ENCODE measurements at places on chromosomes 12 and 14.
A peak's percentile ranks its signal among the peaks of the same experiment; 100 is the strongest.

DNA sequence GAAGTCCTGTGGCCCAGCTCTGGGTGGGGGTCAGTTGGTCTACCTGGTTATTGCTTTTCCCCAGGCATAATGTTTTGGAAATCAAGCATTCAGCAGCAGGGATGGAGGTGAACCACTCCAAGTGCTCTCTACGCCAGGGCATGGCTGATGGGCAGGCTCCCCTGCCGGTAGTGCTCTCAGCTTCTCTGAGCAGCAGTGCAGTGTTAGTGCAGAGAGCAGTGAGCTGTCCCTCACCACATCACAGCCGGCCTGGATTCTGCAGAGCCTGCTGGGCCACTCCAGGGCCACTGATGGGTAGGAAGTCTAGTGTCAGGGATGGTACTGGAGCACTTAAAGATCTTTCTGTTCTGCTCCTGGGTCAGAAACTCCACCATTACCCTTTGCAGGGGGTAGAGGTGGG is 151.1 kb downstream of the CALM1 start:
- no peak for DNase-seq

GRCh38 chr12:89789862-89790261 is 81.2 kb upstream of the ATP2B1 start:
- peak; percentile 28 for DNase-seq

- DNase-seq = no peak
These were observed 202.2 kb downstream of the KTN1 start for GRCh38 chr14:55782166-55782565.

DNA sequence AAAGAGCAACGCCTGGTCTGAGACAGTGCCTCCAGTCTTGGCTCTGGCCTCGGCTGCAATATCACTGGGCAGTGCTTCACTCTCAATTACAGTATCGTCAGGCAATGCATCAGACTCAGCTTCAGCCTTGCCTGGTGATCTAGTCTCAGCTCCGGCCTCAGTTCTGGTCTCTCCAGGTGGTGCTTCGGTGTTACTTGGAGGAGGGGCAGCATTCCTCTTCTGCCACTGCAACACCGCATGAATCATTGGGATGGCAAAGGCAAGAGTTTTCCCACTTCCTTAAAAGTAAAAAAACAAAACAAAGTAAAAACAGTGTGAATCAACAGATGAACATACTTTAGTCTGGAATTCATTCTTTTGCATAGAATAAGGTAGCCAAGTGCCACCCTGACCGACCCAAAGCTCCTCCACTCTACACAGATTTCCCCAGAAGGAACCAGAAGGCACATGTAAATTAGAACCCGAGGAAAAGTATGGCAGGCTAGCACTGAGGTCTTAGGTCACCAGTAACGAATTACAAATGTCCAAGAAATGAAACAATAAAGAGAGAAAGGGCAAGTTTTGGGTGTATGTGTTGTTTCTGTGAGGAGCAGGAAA is 18.6 kb downstream of the DDX24 start:
- peak; percentile 65 for DNase-seq

- DNase-seq = no peak
These were observed 242.1 kb downstream of the CHST11 start for GRCh38 chr12:104698871-104699270.

DNA sequence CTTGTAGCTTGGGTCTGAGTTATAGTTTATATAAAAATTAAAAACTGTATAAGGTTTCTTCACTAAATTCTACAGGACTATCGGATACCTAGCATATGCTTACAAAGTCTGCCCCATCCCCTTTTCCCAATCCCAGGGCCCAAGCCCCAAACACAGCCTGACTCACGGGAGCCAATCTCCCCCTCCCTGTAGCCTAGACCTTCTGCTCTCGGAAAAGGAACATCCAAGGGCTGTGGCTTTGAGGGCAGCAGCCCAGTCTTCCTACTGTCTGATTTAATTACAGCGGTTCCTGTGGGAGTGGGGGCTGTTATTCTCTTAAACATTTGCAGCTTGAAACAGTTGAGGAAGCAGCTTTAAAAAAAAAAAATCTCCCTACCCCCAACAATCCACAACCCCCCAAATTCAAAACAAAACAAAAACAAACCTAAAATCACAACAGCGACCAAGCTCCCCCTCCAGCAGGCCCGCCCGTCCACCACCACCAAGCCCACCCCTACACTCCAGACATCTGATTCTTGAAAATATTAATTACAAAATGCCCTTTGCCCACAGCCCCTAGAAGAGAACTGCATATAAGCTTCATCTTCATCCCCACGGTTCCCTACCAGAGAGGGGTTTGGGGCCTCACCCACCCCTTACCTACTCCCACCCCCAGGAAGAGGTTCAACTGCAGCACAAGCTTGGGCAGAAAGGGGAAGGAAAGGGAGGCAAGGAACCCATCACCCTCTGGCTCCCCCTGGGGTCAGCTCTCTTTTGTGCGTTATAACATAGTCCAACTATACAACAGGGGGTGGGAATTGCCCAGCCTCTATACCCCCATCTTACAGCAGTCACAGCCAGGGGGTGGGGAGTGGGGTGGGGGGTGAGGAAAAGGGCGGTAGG is 1.1 kb upstream of the PRKAG1 start:
- peak; percentile 52 for DNase-seq

GRCh38 chr12:1463073-1463905 is 131.1 kb downstream of the FBXL14 start:
- DNase-seq = no peak

GRCh38 chr14:52948039-52948438 is 2.8 kb downstream of the FERMT2 start:
- no peak for DNase-seq

- DNase-seq = no peak
These were observed 125.1 kb upstream of the TBX3 start for GRCh38 chr12:114809097-114809496.

DNA sequence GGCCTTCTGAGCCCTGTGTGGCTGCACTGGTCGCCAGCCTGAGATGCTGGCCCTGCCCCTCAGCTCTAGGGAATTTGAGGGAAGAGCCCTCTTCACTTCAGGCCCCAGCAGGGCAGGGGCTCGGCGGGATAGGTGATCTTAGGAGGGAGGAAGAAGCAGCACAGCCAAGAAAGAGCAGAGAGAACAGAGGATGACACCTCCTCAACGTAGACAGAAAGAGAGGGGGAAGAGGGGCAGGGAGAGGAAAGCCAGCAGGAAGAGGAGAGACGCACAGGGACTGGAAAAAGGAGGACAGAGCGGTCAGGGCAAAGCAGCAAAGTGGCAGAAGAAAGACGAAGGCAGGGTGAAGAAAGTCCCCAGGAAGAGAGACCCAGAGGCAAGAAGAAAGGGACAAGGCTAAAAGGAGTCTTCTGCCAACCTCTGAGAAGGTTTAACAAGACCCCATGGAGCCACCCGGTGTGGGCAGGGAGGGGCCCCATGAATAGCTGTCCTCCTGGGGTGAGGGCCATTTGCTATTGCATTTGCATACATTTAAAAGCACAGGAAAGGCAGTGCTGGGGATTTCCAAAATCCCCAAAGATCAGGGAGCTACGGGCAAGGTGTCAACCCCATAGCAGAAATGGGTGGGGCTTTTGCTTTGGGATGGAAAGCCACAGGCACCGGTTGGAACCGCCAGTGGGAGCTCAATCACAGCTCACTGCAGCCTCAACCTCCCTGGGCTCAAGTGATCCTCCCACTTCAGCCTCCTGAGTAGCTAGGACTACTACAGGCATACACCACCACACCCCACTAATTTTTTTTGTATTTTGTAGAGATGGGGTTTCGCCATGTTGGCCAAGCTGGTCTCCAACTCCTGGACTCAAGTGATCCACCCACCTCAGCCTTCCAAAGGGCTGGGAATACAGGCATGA is 22.7 kb downstream of the CMKLR1 start:
- DNase-seq = no peak

DNA sequence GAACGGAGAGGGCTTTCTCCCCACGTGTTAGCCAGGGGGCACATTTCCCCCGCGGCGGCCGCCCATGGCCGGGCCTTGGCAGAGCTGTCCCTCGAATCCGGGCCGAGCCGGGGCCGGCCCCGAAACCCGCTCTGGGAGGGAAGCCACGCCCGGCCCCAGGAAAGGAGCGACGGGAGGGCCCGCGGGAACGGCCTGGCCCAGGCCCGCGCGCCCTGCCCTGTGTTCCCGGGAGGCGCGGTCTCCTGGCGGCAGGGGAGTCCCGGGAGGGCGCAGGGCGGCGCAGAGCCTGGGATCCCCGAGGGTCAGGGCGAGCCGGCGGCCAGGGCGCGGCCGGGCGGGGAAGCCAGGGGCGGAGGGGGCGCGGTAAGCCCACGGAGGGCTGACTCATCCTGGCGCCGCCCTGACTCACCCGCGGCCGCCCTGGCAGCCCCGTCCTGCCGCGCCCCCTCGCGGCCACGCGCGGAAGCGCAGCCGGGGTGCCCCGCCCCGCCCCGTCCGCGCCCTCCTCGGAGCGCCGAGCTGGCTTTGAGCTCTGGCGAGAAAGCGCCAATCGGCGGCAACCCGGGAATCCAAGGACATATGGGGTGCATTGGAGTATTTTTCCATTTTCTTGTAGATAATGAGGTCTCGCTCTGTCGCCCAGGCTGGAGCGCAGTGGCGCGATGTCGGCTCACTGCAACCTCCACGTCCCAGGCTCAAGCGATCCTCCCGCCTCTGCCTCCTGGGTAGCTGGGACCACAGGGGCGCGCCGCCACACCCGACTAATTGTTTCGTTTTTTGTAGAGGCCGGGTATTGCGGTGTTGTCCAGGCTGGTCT is 31.8 kb upstream of the PLEKHG6 start:
- peak; percentile 88 for DNase-seq

DNA sequence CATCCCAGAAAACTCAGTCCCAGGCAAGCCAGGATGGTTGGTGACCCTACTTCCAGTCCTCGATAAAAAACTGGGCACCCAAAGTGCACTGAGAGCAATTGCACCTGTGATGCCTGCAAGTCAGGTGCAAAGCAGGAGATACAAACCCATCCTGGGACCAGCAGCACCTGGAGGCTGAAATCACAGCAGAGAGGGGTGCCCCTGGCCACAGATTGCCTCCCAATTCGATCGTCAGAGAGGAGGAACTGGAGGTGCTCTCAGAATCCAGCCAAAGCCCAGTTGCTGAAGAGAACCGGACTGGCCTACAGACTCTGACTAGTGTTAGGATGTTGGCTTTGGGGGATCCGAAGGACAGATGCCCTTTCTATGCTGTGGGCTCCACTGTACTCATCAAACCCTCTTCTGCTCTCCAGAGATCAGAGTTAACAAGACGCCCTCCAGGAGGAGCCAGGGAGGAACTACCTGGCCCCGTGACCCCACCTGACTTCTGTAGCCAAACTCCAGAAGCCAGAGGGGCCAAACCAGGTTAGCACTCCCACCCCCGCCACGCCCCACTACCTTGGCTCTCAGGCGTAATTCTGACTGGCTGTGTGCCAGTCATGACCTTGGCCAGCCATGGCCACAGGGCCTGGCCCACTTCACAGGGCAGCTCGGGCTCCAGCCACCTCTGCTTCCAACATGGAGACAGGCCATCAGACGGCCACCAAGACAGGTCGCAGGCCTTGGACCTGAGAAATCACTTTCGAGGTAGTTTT is 284.5 kb upstream of the RTL1 start:
- DNase-seq = no peak

- peak; percentile 39 for DNase-seq
These were observed 26.4 kb downstream of the TM7SF3 start for GRCh38 chr12:26987634-26988424.

DNA sequence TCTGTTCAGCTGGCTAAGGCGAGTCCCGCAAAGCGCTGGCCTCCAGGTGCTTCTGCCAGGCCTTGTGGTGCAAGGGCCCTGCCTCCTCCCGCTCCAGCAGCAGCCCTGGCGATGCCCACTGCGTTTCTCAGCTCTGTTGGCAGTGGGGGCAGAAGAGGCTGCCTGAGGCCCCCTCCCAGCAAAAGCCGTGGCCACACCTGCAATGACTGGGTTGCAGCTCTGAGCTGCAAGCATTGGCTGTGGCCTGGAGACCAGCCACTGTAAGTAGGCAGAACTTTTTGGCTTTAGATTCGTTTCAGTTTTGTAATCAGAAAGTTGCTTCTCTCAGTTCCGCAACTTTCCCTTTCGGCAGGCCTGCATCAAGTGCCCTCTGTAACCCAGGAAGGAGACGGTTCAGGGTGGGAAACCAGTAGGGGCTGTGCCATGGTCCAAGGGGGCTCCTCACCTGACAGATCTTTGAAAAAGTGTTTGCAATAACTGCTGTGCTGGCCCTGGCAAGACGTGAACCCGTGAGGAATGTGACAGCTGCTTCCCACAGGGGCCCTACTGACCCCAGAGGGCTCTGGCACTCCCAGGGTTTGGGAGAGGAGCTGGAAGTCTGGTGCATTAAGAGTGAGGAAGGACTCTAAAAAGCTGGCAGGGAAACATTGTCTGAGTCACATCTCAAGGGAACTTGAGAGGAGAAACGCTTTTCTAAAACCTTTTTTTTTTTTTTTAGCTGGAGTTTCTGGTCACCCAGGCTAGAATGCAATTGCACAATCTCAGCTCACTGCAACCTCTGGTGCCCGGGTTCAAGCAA is 54.5 kb upstream of the MAX start:
- DNase-seq = peak; percentile 88

GRCh38 chr14:52266782-52267181 is 716 bp upstream of the PTGDR start:
- DNase-seq = peak; percentile 36

GRCh38 chr12:88206601-88207000 is 64.5 kb downstream of the TMTC3 start:
- DNase-seq = peak; percentile 73

DNA sequence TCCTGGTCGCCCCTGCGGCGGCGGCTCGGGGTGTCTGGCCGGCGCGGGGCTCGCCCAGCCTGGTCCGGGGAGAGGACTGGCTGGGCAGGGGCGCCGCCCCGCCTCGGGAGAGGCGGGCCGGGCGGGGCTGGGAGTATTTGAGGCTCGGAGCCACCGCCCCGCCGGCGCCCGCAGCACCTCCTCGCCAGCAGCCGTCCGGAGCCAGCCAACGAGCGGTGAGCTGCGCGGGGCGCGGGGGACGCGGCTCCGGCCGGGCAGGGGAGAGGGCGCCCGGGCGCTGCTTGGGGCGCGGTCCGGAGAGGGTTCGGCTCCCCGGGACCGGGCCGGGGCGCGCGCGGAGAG is at the start of gene LGALS3:
TSS of gene LGALS3 (plus strand) at position 167 of the 342 bp plus-strand sequence. CDS start 8,122 bp downstream, outside the sequence.
- peak; percentile 69 for DNase-seq

DNA sequence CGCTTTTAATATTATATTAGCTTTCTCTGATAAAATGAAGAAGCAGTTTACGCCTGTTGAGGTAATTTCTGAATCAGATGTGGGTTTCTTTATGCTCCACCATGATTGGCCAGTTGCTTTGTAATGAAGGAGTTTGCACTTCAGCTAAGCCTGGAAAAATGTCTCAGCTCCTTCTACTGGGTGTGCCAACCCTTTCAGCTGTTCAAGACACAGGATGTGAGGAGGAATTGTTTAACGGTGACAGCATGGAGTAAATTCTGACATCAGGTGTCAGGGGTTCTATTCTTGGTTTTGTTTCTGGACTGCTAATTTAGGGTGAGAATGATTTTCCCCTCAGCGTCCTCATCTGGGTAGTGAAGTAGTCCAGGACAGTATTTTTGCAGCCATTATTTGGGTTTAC is 43.5 kb downstream of the FLRT2 start:
- peak; percentile 14 for DNase-seq

- peak; percentile 57 for DNase-seq
These were observed 190.9 kb upstream of the RASSF8 start for GRCh38 chr12:25767606-25768005.

All from EL (cell line).